Activated CD8-positive, alpha-beta memory T cell treated with anti-CD3 and anti-CD28 coated beads for 1 hour (primary cell): ENCODE measurements at places on chromosomes 4 and X.

DNA sequence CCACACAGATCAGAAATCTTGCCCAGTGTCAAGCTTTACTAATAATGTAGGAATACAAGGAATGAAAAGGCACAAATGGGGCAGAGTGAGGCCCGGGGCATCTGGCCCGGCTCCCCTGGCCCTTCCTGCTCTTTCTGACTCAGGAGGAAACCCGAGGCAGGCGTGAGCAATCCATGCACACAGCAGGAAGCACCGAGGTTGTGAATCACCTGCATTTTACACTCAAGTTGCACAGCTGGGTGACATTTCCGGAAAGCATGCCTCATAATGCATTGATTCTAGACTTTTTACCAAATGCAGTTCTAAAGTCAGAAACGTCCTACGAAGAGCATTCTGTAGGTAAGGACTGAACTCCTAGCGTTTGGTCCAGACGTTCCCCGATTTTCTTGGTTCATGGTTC, 38.9 kb downstream of the PRIMPOL start:
- DNase-seq: no peak

DNA sequence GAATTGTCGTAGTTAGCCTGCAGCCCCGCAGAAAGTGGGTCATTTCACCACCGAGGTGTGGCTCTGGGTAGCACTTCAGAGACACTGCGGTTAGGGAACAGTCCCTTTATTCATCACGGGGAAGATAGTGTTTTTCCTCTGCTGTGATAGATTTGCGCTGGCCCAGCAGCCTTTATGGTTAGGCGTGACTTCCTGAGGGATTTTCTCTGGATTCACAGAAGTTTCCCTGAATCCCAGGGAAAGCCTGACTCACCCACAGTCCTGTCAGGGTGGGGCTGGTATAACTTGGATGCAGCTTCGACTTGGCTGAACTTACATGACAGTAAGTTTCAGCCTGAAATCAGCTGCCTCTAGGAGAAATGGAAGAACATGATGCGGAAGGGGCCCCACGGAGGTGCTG, 196.3 kb upstream of the HHIP start:
- DNase-seq: no peak

- DNase-seq: no peak
Observed at GRCh38 chr4:89119836-89120235, 8.5 kb downstream of the TIGD2 start.

DNA sequence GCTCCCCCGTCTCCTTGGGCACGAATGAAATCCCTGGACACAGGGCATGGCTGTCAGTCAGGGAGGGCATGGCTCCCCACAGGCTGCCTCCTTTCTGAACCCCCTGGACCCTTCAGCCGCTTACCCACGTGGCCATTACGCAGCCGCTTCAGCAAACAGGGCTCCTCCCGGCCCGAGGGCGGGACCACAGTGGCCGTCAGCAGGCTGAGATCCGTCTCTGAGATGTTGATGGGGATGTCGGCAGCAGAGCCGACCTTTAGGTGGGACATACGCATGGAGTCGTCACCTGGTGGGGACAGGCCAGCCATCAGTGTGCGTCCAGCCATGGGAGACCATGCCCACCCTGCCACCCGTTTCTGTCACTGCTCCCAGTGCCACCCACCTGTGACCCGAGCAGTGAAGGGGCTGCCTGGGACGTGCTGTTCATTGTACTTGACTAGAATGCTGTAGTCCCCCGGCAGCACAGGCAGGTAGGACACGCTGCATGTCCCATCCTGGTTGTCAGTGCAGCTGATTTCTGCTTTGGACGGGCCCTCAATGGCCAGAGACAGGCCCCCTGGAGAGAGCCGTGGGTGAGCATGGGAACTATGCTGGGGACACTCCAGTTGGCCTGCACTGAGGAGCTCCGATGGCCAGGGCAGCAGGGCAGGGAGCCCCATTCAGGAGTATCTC, 21.1 kb downstream of the FLNA start:
- DNase-seq: no peak

DNA sequence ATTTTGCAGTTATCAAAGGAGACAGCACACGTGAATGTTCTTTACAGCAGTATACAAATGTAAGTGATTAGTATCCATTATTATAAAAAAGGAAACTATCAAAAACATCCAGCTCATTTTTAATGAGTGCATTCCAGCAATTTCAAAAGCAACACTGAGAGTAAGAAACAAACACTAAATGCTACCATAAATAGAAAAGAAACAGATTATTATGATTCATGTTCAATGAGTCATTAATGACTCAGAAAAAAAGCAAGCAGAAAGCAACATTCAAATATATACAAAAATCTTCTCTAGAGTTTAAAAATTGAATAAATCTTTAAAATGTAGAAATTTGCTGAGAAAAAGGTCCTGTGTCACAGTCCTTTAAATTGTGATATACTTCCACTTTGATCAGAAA, 346.5 kb upstream of the FMR1 start:
- no peak for DNase-seq

GRCh38 chr4:157217708-157218107, 2.8 kb upstream of the GRIA2 start:
- no peak for DNase-seq
